Gastroesophageal sphincter (tissue), 4 donors: ENCODE measurements at places on chromosomes 1 and 21. TPM values are rescaled to one million over a fixed set of nuclear protein-coding genes. Genes with fewer than 3 reads are reported as not detected.

The ZNF593OS gene
- not detected for total RNA-seq

The FCRL1 gene
- total RNA-seq, result not detected

The GBP4 gene
- 3.1 TPM for total RNA-seq

The NDC1 gene
- total RNA-seq, result 10.3 TPM

The VWA5B1 gene
- total RNA-seq, result not detected

The CCDC30 gene
- total RNA-seq, result 2.3 TPM

The CDCA8 gene
- total RNA-seq, result 1.1 TPM

The RGS18 gene
- total RNA-seq, result 3.8 TPM

The ASCL5 gene
- not detected for total RNA-seq

The SDC3 gene
- total RNA-seq, result 112 TPM

The USH2A gene
- total RNA-seq, result not detected

The TNNI3K gene
- 0.32 TPM for total RNA-seq

The TCP10L gene
- total RNA-seq, result 2.7 TPM

The CCDC27 gene
- total RNA-seq, result not detected

The LCE4A gene
- not detected for total RNA-seq

The KCNE1 gene
- 0.64 TPM for total RNA-seq

The EPHB2 gene
- total RNA-seq, result 2.0 TPM

The SYDE2 gene
- 115 TPM for total RNA-seq

The PIGR gene
- total RNA-seq, result 0.42 TPM

The ZNF593 gene
- 5.0 TPM for total RNA-seq

The RBBP5 gene
- total RNA-seq, result 18.1 TPM

The MXRA8 gene
- total RNA-seq, result 105 TPM

The TRNAU1AP gene
- total RNA-seq, result 25.0 TPM

The SH2D1B gene
- not detected for total RNA-seq

The LAD1 gene
- total RNA-seq, result 1.8 TPM

The ESRRG gene
- total RNA-seq, result 3.2 TPM

The TNFRSF25 gene
- total RNA-seq, result 10.6 TPM

The TRIM33 gene
- total RNA-seq, result 49.0 TPM

The GPR153 gene
- total RNA-seq, result 5.6 TPM

The PCSK9 gene
- 0.23 TPM for total RNA-seq

The TDRD5 gene
- total RNA-seq, result 0.27 TPM

The TEDDM1 gene
- total RNA-seq, result not detected

The TFF2 gene
- total RNA-seq, result not detected

The NKAIN1 gene
- not detected for total RNA-seq

The CNIH3 gene
- 0.94 TPM for total RNA-seq

The RSPO1 gene
- 1.7 TPM for total RNA-seq

The KRTAP13-2 gene
- not detected for total RNA-seq

The GUCA2A gene
- total RNA-seq, result not detected

The ADGRB2 gene
- 4.5 TPM for total RNA-seq

The CFAP57 gene
- total RNA-seq, result not detected

The IQGAP3 gene
- total RNA-seq, result 0.42 TPM

The PROX1 gene
- 3.1 TPM for total RNA-seq
